ENCODE measurements at places on chromosomes 13 and 19.

DNA sequence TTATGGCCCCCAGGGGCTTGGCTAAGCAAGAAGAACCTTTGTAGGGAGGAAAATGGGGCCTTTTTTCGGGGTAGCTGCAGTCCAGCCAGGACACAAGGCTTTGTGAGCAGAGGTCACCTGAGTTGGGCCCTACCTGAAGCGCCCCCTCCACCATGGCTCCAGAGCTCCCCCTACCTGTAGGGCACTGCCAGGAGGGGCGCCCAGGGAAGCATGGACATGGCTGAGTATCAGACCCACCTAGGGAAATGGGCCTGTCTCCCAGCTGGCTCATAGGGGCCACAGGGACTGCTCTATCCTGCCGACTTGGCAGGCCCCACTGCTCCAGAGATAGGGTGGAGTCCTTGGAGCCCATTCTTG lies 9.0 kb upstream of the CEBPA start:
- DNase-seq = no peak

DNA sequence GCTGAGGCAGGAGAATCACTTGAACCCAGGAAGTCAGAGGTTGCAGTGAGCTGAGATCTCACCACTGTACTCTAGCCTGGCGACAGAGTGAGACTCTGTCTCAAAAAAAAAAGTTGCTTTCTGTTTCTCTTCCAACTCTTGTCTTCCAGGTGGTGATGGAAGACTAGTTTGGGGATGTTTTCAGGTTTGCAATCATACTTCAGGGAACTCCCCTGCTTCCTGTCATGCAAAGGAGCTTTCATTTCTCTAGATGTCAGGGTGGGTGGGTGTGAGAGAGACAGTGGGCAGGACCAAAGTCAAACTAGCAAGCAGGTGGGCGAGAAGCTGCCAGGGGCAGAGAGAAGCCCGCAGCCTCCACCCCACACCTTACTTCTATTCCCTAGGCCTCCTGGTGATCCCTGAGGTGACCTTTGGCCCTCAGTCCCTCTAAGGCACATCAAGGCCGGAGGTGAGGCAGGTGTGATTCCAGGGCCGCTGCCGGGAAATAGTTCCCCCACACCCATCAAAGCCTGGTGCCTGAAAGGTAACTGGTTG lies 25.7 kb downstream of the CCNE1 start:
- no peak for DNase-seq

DNA sequence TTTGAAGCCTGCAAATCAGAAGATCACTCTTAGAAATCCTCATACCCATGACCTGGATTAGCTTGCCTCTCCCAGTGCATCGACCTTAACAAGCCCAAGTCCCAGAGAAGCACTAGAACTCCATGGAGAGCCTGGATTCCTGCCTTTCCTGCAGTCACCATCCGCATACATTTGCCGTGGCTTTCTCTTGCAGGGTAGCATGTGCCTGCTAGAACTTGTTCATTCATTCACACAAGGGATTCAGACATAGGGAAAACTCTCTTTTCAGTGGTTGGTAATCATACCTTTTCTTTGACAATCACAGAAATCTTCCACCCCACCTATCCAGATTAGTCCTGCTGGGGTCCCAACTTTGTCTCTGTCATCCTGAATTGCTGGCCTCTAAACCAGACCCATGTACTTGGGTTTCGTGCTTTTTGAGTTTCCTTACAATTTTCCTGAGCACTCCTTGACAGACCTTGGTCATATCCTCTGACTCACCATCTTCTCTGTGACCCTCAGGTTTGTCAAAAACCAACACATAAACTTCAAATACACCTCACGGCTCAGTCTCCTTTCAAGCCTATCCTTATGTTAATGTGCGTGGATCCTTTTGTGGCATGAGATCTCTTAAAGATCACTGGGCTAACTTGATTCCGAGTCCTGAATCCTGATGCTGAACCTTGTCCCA lies 355.0 kb downstream of the MYO16 start:
- no peak for DNase-seq

DNA sequence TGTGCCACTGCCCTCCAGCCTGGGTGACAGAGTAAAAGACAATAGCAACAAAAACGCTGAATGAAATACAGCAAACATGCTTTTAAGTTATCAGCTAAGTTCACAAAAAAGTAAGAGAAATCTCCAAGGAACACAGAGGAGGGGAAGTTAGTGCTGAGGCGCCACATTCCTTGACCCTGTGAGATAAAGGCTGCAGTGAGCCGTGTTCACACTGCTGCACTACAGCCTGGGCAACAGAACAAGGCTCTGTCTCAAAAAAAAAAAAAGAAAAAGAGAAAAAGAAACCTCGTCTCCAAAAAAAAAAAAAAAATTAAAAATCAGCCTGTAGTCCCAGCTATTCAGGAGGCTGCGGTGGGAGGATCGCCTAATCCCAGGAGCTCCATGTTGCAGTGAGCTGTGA lies 16.3 kb upstream of the DOCK6 start:
- DNase-seq = no peak

GRCh38 chr19:5679289-5680083 lies 830 bp downstream of the MICOS13 start:
- DNase-seq = no peak

- peak; percentile 56 for DNase-seq
Observed at GRCh38 chr19:13277104-13277809, 127.0 kb downstream of the IER2 start.

DNA sequence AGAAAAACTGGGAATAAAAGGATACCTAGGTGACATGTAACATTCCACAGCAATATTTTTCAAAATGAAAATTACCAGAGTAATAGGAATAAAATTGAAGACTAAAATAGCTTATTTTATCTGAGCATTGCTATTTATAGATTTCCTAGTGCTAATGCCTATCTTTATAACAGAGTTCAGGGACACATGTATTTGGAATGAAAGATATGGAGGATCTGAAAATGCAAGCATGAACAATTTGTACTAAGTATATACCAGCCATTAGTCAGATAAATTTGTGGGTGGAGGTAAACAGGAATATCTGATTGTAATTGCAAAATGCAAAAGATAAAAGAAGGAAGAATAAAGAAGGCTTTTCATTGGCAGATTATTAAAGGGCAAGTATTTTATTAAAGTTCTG lies 345.9 kb downstream of the GPC5 start:
- no peak for DNase-seq

DNA sequence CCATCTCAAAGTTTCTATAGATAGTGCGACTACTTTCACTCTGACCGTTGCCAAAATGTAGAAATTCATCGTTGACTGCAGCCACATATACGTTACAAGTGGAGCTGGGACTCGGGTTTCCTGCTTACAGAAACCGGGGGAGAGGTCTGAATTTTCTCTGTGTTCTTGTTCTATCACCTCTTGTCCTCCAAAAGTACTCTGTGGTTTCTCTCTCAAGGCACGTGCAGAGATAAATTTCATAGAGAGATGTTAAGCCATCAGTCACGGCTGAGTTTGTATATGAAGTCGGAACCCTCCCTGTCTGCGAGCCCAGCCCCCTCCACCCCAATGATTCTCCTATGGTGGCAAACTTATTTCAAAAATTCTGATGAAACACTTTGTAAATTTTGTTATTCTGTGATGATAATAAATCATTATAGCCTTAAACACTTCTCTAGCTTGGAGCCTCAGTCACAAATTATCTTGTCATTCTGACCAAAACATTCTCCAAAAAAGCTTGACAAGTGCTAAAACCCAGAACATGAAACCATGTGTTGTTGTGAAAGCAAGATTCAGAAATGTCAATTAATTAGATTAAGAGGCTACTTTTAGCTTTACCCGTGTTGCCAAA lies 87.5 kb downstream of the TSHZ3 start:
- no peak for DNase-seq

GRCh38 chr13:21282065-21282464 lies 105.6 kb downstream of the MRPL57 start:
- DNase-seq = no peak

GRCh38 chr19:30648866-30649862 lies 277.0 kb downstream of the ZNF536 start:
- DNase-seq = no peak

GRCh38 chr13:42485272-42485671 lies 88.7 kb upstream of the TNFSF11 start:
- DNase-seq = no peak

- DNase-seq = no peak
Observed at GRCh38 chr13:41709511-41709910, 251.4 kb downstream of the VWA8 start.

DNA sequence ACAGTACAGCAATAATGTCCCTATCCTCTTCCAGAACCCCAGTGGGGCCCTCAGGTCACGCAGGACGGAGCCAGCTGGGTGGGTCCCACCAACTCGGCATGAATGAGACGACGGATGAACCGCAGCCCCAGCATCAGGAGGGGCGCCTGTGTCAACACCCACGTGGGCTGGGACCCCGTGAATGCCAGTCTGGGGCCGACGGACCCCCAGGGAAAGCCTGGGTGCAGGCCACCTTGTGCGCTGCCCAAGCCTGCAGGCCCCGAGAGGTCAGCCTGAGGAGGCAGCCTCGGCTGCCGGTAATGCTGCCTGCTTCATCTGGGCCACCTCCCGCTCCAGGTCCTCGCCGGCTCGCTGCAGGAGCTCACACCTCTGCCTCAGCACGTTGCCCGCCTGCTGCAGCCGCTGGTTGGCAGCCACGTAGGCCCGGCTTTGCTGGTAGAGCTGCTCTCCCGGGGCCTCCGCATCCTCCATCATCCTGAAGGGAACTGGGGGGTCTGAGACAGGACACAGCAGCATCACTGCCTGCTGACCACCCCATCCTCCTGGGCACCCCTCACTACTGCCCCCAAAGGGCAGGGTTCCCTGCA lies 4.2 kb downstream of the C19orf25 start:
- no peak for DNase-seq

DNA sequence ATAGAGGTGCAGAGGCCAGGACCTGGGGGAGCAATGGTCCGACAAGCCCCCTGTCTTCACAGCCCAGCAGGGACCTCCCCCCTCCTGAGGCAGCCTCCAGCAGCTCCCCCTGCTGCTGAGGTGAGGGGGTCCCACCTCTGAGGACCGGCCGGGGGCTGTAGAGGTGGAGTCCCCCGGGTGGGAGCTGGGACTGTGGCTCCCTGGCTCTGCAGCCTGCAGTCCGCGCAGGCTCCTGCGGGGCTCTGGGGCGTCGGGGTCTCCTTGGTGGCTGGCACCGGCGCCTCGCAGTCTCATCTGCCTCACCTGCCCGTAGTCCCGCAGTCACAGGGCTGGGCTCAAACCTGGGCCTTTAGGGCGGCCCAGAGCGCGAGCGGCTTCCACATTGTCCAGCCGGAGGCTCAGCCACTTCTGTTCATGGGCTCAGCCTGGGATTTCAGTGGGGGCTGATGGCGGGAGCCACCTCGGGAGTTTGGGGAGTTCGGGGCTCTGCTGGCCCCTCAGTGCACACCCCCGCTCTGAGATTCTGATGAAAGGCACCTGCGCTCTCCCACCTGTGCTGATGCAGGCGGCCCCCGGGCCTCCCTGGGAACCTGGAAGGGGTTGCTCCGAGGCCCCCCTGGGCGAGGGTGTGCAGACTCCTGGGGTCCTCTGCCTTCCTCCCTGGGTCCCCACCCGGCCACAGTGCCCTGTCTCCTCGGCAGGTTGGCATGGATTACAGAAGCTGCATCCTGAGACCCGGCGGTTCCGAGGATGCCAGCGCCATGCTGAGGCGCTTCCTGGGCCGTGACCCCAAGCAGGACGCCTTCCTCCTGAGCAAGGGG lies 7.0 kb upstream of the ZNF554 start:
- DNase-seq = no peak

DNA sequence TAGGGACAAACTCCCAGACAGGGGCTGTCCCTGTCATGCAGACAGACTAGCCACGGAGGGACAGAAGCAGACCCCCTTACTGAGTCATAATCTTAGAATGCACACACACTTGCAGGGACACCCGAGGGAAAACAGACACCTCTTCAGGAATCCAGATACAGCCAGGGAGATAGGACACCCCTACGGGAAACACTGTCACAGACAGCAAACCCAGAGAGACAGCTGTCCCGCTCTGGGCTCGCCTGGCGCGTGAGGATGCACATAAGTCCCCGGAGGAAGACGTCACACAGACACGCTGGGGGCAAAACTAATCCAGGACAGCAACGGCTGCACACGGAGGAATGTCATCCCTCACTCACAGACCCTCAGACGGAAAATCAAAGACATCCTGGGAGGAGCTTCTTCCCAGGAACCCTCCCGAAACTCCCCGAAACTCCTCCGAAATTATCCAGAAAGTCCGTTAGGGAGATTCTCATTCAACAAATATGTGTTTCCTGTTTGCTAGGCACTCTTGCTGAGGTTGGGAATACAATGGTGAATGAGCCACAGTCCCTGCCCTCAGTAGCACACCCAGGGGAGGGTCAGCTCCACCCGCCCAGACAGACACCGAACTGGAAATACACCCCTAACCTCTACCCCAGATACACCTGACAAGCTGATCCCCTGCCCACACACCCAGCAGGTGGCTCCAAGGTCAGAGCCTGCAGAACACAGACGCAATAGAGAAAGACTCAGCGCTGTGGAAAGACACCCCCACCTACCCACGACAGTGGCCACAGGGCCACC lies 15.2 kb upstream of the TOMM40 start:
- DNase-seq = no peak

- no peak for DNase-seq
Observed at GRCh38 chr13:20799726-20800416, 26.1 kb upstream of the EEF1AKMT1 start.

DNA sequence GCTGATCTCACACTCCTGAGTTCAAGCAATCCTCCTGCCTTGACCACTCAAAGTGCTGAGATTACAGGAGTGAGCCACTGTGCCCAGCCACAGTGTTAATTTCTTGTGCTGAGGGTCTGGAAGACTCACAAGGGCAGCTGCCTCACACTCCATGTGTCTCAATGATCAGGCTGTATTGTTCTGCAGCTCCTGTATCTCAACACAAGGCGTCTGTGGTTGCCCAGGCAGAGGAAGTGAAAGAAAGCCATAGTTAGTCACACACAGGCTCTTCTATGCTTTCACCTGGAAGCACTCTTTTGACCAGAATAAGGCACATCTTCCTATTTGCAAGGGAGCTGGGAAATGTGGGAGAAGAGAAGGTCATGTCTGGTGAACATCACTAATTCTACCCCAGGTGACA lies 107.3 kb upstream of the ZNF507 start:
- no peak for DNase-seq

- no peak for DNase-seq
Observed at GRCh38 chr13:27446986-27447583, 3.3 kb downstream of the MTIF3 start.

- no peak for DNase-seq
Observed at GRCh38 chr13:73288596-73288995, 229.8 kb downstream of the KLF5 start.

- no peak for DNase-seq
Observed at GRCh38 chr19:50629801-50630200, 9.9 kb downstream of the SYT3 start.

GRCh38 chr13:33846303-33847062 lies 28.5 kb downstream of the RFC3 start:
- DNase-seq = no peak

- DNase-seq = no peak
Observed at GRCh38 chr13:111216166-111216960, 101.3 kb downstream of the ARHGEF7 start.
